ENCODE measurements at places on chromosomes 5 and 9. TPM values are rescaled to one million over a fixed set of nuclear protein-coding genes. Genes with fewer than 3 reads are reported as not detected.

Gene CDC42SE2
- 17.3 TPM for total RNA-seq

Gene NAIP
- total RNA-seq, result 2.0 TPM

Gene SLC36A3
- total RNA-seq, result not detected

Gene KDM3B
- 36.3 TPM for total RNA-seq

Gene FAM169A
- total RNA-seq, result 0.09 TPM
